ENCODE measurements at places on chromosomes 11 and 22. TPM values are rescaled to one million over a fixed set of nuclear protein-coding genes. Genes with fewer than 3 reads are reported as not detected.
A peak's percentile ranks its signal among the peaks of the same experiment; 100 is the strongest.

TMEM126A gene
- total RNA-seq = 21.4 TPM

ADAMTS15 gene
- total RNA-seq = 5.1 TPM

MRGPRE gene
- not detected for total RNA-seq

RIMBP3B gene
- 0.34 TPM for total RNA-seq

LIF gene
- not detected for total RNA-seq

SULT4A1 gene
- 1.9 TPM for total RNA-seq

B3GAT3 gene
- total RNA-seq = 42.1 TPM

NEFH gene
- total RNA-seq = 0.60 TPM

ARHGAP42 gene
- 11.5 TPM for total RNA-seq

ZPR1 gene
- total RNA-seq = 47.6 TPM

MAJIN gene
- not detected for total RNA-seq

TFIP11 gene
- 42.2 TPM for total RNA-seq

SCGB1D2 gene
- not detected for total RNA-seq

DNA sequence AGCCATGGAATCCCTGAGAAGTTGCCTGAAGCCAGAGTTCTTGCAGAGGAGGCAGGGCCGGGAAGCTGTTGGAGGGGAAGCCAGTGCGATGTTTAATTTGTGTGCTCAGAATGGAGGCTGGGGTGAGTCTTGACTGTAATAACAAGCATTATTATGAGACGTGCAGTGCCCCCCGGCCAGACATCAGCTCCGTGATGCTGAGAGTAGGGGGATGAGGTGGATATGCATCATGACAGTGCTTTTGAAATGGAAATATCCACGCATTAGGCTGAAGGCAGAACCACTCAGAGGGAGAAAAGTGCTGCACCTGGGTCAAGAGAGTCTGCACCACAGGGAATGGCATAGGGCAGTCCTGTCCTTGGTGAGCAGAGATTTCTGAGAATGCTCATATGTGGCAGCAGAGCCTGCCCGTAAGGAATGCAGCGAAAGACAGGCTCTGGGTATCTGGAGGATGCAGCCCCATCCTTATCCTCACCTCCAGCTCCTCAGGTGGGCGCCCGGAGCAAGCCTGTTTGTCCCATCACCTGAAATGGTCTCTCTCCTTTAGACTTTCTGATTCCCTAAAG is 37.6 kb upstream of the SEZ6L start:
- DNase-seq = no peak

- no peak for DNase-seq
Measured at GRCh38 chr11:16738947-16739815, 734 bp downstream of the C11orf58 start.

- DNase-seq = peak; percentile 42
Measured at GRCh38 chr22:48486134-48486532, 1341.5 kb downstream of the BRD1 start.

GRCh38 chr11:123562829-123563228 is 91.6 kb downstream of the SCN3B start:
- no peak for DNase-seq

DNA sequence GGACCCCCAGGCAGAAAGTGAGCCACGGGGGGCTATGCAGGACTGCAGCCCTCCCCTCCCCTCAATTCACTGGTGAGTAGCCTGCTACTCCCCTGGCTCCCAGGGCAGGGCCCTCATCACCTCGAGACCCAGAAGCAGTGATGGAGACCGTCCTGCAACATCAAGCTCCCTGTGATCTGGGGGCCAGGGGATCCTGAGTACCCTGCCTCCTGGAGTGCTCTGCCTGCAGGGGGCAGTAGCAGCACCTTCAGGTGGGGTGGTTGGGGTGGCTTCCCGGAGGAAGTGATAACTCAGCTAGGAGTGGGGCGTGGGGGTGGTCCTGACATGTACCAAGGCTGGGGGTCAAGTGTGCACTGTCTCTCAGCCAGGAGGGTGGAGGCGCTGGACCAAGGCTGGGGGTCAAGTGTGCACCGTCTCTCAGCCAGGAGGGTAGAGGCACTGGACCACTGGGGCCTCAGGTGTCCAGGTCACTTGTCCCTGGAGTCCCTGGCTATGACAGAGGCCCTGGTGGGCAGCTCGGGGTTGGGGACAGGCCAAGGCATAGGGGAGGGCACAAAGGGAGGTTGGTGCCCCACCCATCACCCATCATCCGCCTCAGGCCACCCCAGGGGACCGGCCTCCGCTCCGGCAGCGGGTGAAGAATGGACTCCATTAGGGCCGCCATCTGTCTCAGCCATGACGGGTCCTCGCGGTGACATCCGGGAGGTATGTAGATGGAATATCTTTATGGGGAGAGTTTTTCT is 9.4 kb downstream of the RTN4R start:
- DNase-seq = no peak

- peak; percentile 67 for DNase-seq
Measured at GRCh38 chr11:48043991-48044512, 63.7 kb downstream of the PTPRJ start.

DNA sequence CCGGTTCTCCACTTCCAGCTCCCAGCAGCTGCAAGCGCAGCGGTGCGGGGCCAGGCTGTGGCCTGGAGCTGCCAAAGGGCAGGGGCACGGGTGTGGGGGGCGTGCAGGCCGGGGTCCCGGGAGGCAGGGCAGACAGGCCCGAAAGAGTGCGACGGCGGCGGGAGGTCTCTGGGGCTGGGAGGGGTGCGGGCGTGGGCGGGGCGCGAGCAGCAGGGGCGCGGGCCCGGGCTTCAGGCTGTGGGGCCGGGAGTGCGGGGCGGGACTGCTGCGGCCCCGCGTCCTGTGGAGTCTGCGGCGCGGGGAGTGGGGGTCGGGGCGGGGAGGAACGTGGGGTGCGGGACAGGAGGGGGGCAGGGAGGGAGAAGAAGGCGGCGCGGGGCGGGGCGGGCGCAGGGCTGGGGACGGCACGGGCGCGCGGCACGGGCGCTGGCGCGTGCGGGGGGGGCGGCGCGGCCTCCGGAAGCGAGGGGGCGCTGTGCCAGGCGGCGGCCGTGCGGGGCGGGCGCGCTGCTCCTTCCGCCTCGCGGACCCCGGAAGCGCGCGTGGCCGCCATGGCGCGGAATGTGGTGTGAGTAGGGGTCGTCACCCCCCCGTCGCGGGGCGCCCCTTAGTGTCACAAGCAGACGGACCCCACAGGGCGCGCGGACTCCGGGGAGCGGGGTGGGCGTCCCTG is at the start of gene MRPL23:
TSS of gene MRPL23 (plus strand) at position 521 of the 673 bp plus-strand sequence. CDS start at position 552, 31 bp downstream.
- DNase-seq = peak; percentile 68

GRCh38 chr11:17543041-17543440 is 1.2 kb downstream of the USH1C start:
- peak; percentile 47 for DNase-seq

- no peak for DNase-seq
Measured at GRCh38 chr11:79274636-79275331, 166.0 kb downstream of the TENM4 start.

DNA sequence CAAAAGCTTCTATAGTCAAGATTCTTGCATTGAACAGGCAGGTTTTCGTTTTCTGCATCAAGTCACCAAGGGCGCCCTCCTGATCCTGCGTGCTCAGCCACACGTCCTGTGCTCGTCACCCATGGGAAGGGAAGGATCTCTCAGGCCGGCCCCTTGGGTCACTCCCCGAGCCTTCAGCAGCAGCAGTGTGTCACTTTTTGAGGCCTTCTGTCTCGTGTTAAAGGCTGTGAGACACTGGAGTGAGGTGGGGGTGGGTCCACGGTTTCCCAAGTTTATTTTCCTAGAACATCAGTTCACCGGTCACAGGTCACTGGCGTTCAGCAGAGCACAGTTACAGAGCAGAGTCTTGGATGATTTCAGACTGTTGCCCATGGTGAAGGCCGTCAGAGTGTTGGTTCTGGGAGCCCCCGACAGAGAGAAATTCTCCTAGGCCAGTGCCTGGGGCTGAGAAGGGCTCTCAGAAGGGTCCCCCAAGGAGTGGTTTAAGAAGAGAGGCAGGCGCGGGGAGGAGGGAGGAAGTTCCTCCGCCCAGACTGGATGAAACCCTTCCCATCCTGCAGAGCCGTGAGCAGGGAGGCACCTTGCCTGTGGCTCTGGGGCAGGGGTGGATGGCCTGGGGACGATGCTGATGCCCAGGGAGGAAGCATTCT is 13.5 kb upstream of the ADORA2A start:
- DNase-seq = no peak

DNA sequence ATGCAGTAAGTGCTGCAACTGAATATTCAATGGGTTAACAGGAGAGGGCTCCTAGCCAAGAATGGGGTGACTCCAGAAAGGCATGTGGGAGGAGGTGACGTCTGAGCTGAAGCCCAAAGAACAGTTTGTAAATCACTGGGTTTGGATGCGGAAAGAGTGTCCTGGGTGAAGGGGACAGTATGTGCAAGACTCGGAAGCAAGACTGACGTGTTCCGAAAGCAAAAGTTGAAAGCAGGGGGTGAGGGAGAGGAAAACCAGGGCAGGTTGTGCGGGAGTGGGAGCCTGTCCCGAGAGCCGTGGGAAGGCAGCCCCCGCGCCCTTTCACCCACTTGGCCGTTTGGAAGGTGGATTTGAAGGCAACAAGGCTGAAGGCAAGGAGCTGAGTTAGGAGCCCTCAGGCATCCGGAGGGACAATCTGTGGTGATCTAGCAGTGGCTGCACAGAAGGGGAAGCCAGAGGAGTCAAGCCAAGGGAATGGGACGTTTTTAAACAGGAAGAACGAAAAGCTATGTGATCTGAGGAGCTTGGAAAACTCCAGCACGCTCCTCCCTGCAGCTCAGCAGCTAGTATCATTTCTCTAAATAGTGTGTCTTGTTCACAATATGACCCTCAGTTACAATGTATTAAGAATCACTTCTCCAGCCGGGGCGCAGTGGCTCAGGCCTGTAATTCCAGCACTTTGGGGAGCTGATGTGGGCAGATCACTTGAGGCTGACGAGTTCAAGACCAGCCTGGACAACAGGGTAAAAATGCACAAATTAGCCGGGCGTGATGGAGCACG is 7.7 kb downstream of the SLC25A18 start:
- peak; percentile 29 for DNase-seq

DNA sequence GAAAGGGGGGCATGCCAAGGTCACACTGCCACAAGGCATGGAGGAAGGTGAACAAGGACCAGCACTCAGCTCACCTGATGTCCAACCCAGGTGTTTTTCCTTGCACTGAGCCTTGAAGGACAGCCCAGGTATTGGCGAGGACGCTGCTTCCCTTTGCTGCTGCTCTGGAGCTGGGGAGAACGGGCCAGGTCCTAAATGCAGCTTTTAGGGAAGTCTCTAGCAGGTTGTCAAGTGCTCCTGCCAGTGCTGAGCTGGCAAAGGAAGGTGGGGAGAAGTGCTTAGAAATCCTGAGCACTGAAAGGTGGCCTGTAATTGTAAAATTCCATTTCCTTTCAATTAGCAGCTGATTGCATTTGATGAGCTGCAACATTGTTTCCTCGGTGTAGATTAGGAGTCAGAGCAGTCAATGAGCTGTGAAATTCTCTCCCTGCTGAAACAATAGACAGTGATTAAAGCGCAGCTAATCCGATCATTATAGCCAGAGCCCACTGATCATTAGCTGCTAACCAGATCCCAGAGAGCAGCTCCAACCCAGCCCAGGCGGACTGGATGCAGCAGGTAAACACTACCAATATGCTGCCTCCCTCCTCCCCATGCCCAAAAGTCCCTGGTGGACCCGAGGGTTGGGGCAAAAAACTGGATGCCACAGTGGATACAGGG is 507.6 kb downstream of the INSC start:
- DNase-seq = no peak

GRCh38 chr11:71120471-71120896 is 131.9 kb downstream of the SHANK2 start:
- peak; percentile 52 for DNase-seq

DNA sequence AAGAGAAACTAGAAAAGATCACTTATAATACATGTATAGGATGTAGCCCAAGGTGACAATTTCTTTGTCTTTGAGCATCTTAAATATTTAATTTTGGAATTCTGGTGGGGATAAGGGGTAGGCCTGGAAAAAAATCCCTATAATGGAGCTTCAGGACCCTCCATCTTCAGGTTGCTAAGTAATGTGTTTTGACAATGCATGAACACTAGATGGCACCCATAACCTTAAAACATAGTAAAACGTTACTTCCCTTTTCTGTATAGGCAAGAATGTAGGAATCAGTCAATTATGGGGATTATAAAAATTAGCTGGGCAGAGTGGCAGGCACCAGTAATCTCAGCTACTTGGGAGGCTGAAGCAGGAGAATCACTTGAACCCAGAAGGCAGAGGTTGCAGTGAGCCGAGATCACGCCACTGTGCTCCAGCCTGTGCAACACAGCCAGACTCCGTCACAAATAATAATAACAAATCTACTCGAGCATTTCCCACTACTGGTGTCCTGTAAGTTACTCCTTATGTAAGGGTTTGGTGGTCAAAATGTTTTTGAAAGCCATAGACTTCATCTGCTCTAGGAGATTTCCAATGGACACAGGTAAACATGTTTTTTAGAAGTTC is 541.9 kb upstream of the CCDC90B start:
- no peak for DNase-seq

DNA sequence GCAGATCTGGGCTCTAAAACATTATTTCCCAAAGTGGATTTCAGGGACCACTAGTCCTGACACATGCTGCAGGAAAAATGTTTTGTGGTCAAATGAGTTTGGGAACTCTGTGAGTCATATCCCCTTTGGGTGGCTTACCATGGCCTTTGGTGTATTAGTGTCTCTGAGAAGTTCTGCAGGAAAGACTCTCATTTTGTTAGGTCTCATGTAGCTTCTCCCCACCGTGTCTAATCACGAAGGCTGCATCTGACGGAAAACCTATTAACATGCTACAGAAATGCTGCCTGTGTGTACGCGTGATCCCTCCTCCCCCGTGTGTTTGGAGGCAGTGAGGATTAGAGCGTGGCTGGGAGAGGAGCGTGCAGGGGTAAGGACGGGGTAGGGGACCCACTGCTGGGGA is 191.7 kb downstream of the ST3GAL4 start:
- no peak for DNase-seq

DNA sequence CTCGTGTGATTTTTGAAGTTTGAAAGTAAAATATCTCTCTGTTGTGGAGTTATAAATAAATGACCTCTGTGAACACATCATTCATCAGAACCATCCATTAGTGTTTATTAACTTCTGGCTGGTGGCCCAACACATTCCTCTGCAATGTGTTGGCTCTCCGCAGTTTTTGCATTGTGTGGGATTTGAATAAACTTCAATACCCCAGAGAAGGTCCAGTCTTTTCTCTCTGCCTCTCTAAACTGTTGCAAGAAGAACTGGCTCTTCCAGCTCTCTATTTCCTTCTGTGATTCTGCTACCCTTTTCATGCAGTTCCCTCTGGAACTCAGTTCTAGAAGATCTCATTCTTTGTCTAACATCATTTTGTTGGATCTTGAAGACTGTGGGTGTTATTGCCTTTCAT is 125.0 kb upstream of the ARHGAP42 start:
- DNase-seq = no peak

DNA sequence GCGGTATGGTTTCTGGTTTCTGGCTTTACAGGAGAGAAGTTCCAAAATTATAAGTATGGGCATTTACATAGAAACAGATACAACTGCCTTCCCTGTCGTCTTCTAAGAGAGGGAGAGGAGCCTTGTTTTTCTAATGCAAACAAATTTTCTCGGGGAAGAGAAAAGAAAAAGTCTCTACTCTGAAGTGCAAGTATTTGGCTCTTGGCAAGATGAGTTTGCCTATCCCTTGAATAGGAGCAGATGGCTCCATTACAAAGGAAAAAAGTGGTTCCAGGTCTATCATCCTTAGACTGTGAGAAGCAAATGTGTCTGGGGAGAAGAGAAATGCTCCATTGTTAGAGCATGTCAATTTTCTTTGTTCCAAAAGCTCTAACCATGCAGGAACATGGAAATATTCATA is 455.6 kb downstream of the BUD13 start:
- no peak for DNase-seq
